ENCODE measurements at places on chromosomes 2 and 18.

GRCh38 chr2:4122726-4123125 is 419.4 kb downstream of the DCDC2C start:
- no peak for DNase-seq

GRCh38 chr2:240233885-240234502 is 93.5 kb upstream of the OTOS start:
- no peak for DNase-seq

DNA sequence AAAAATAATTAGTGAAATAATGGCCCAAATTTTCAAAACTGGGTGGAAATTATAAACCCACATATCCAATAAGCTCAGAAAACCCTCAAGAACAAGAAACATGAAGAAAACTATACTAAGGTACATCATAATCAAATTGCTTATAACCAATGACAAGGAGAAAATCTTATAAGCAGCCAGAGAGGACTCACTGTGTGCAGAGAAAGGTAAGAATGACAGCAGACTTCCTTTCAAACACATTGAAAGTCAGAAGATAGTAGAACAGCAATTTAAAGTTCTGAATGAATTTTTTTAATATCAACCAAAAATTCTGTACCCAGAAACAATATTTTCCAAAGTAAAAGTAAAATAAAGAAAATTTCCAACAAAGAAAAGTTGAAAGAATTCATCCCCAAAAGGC is 197.7 kb upstream of the RAB12 start:
- no peak for DNase-seq

GRCh38 chr2:112061840-112062239 is 6.8 kb downstream of the TMEM87B start:
- peak; percentile 51 for DNase-seq

DNA sequence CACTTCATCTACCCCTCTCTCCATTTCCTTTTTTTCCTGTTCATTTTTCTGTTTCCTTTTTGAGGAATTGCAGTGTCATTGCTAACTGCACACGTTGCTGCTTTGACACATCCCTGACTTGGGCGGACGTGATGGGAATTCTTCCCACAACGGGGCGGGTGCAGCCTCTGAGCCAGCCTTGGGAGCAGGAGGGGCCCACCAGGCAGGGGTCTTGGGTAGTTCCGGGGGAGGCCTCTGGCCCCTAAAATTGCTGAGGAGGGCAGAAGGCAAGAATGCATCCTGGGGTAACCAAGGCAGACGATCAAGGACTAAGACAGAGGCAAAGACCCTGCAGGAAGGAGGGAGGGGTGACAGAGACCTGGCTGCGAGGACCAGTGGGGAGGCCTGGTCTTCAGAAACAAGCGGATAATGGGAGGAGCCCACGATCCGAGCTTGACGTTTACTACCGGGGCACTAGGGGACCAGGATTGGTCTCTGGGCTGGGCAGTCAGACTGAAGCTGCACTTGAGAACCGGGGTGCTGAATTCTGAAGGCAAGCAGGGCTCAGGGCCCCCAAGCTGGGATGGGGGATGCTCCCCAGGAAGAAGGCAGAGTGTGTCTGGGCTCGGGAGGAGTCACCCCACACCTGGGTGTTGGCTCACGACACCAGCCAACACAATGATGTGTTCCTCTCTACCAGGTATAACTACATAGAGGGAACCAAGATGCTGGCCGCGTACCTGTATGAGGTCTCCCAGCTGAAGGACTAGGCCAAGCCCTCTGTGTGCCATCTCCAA is 14.8 kb upstream of the CNDP1 start:
- no peak for DNase-seq

GRCh38 chr2:222919841-222920526 is 59.1 kb downstream of the ACSL3 start:
- DNase-seq = no peak

GRCh38 chr2:219175928-219176817 is 552 bp downstream of the CNPPD1 start:
- peak; percentile 41 for DNase-seq

DNA sequence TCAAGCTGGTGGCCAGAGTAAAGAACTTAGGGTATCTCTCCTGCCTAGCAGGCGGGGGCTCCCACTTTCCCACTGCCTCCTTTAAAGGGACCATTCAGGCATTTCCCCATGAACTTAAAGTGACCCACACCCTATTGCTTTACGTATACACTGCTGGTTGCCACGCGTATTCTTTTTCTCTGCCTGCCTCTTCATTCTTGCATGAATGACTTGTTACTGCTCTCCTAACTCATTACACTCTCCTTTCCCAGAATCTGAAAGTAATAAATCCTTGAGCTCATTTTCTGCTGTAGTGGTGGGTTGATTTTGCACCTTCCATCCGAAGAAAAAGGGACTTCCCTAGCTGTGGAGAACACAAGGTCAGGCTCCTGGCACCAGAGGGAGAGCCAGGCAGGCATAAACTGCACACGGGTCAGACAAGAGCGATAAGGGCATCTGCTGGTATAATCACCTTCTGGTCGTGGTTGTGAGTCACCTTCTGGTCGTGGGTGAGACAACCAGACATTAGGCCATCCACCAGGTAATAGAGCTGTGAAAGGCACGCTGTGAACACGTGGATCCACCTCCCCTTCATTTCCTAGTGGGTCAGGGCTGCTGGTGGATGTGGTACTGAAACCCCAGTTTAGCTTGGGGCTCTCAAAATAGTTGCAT is 950.3 kb downstream of the SOCS6 start:
- no peak for DNase-seq

- DNase-seq = no peak
Measured at GRCh38 chr18:79385326-79385707, 10.4 kb upstream of the NFATC1 start.

DNA sequence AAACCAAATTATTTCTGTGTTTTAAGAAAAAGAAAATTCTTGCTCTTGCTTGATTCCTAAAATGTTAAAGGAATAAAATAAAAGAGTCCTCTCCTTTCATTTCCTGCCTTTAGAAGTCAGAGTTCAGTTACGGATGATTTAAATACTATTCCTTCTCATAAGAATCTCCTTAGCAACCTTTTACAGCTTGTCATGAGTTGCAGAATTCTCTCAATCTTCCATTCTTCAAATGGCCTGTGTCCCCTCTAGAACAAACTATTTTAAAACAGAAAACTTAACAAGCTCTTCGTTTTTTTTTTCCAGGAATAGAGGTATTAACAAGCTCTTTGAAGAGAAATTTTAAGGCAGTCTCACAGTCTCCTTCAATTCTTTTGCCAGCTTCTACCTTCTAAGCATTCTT is 42.2 kb downstream of the SPIRE1 start:
- no peak for DNase-seq

DNA sequence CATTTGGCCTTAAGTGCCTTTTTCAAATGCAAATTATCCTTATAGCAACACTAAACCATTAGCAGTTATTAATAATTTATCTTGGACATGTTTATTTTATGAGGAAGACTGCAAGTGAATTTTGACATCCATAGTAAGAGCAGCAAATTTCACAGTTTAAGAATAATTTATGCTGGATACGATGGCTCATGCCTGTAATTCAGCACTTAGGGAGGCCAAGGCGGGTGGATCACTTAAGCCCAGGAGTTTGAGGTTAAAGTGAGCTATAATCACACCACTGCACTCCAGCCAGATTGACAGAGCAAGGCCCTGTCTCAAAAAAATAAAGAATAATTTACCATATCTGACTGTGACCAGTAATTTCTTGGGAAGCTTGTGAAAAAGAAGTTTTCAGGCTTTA is 286.2 kb downstream of the TMX3 start:
- DNase-seq = no peak

DNA sequence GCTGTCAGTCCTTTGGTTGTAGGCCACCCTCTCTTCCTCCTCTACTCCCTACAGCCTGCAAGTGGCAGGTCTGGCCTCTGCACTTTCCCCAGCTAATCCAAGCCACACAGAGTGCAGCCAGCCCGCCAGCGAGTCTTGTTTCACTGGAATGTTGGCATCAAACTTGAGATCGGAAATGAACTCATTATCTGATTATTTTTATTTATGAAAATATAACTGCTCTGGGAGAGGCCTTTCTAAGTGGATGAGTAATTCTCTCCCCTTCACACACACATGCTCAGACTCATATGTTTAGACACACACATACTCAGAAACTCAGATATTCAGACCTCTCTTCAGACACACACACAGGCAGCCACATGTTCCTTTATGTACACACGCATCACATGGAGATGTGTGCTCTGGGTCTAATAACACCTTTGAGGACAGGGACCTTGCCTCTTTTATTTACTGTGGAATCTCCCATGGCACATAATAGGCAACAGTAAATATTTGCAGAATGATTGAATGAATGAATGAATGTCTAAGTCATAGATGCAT is 151.3 kb downstream of the ZFP36L2 start:
- DNase-seq = no peak

Data from activated CD4-positive, alpha-beta T cell treated with anti-CD3 and anti-CD28 coated beads for 48 hours (primary cell).